Thyroid gland (tissue), 4 donors: ENCODE measurements at places on chromosomes 7 and 10. TPM values are rescaled to one million over a fixed set of nuclear protein-coding genes. Genes with fewer than 3 reads are reported as not detected.

Gene CUEDC2
- total RNA-seq = 64.9 TPM

Gene COPS6
- 34.5 TPM for total RNA-seq

GRCh38 chr7:83985821-83986220 is 208.8 kb downstream of the SEMA3A start:
- no peak for DNase-seq

DNA sequence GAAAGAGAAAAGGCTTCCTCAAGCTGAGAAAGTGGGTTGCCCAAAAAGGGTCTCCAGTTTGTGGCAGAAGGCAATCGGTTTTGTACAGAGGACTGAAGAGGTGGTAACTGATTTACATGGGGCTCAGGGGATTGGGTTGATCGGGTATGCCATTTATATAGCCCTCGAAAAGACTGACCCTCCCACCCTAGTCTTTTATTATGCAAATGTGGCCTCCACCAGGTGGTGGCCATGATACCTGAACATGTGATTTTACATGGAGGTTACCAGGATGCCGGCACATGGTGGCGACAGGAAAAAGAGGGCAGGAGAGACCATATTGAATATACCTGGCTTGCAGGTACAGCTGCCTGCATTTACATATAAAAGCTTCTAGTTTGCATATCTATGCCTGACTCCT is 36.7 kb downstream of the ATE1 start:
- DNase-seq = no peak

- DNase-seq = no peak
Measured at GRCh38 chr7:100584054-100584682, 1.8 kb downstream of the LRCH4 start.
